ENCODE measurements at places on chromosomes 3 and 15.

DNA sequence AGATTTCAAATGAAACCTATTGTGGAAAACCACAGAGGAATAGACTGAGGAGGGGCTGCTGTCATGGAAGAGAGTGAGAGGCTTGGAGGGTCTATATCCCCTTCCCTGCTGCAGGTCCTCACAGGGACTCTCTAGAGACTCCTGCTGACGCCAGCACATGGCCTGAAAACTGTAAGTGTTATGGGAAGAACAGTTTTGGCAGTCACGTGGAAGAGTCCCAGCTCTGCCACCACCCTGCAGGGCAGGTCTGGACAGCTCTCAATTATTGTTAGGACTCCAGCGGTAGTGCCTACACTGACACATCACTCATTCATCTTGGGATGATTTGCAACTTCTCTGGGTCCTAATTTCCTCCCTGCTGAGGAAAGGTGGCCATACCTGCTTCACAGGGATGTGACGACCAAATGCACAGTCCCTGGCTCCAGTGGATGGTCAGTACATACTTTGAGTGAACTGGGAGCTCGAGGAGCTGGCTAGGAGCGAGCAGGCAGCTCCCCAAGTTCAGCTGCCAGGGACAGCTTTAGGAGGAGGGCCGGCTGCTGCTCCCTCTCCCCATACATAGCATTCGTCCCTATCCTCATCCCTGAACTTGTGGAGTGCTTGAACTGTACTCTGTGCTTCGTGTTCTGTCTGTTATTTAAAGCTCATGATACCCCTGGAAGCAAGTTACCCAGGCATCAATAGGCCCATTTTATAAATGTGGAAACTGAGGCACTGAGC is 49.2 kb downstream of the CTXND1 start:
- DNase-seq: peak; percentile 19

GRCh38 chr3:81692766-81693165 is 68.7 kb downstream of the GBE1 start:
- no peak for DNase-seq

- no peak for DNase-seq
Measured at GRCh38 chr3:48830715-48831114, 17.0 kb downstream of the PRKAR2A start.

- no peak for DNase-seq
Measured at GRCh38 chr15:81279621-81280485, 44.1 kb downstream of the STARD5 start.

DNA sequence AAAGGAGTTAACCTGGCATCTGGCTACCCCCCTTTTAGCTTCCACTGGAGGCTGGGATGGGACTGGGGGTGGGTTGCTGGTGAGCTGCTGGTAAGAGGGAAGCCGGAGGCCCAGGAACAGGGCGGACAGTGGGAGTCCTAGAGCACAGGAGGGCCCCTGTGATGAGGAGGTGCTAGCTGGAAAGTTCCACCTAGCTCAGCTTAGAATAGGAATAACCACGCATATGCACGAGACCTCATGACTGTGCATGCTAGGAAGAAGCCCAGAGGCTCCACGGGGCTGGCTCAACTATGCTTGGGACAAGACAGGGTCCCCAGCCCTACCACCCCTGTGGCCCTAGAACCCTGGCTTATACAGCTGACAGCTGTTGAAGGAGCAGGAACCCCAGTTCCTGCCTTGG is 34.1 kb downstream of the LINGO1 start:
- no peak for DNase-seq

DNA sequence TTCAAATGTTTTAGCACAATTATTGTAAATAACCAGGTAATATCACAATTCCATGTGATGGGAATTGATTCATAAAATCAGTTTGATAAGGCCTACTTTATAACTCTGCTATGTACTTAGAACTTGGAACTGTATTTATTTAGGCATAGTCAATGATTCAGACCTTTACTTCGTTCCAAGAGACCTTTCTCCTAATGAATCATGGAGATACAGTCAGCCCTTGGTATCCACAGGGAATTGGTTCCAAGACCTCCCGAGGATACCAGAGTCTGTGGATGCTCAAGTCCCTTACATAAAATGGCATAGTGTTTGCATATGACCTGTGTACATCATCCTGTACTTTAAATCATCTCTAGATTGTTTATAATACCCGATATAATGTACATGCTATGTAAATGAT is 60.8 kb upstream of the UMPS start:
- DNase-seq: no peak

DNA sequence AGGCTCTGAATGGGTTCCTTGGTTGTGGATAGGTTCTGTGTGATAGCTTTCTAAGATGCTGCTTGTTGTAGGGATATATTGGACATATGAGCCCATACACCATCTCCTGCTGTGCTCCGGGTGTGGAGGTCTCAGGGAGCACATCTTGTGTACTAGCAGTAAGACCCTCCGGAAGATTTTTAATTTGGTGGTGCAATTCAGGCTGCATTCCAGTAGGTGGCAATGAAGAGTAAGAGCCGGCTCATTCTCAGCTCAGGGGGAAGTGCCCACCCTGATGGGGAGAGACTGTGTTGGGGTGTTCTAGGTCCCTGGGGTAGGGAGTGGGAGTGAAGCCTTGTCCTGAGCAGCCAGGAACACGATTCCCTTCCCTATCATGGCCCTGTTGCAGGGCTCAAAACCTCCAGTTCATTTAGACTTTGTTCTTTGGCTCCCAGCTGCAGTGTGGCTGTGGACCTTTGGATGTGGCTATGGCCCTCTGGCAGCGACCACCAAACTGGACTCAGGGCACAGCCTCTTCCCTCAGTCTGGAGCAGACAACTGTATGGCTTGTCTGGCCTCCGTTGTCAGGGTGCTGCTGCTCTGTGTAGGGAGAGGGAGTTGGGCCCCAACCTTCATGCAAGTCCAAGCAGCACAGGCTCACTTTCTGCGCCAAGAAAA is 104.7 kb downstream of the UNC13C start:
- DNase-seq: peak; percentile 19

DNA sequence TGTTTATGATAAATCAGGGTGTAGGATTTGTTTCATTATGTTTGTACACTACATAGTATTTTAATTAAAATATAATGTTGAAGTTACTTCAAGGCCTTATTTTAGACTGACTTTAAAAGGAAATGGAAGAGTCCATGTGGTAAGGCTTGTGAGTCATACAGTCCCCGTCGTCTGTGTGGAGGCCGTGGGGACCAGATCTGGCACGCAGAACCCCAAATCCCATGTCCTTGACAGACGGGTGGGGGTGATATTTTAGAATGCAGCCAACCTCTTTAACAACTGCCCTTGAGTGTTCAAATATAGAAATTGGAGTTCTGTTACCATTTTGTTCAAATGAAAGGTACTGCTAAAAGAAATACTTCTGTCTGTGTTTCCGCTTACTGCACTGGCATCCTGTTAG is 35.8 kb downstream of the ABHD17C start:
- DNase-seq: no peak

- no peak for DNase-seq
Measured at GRCh38 chr3:41502481-41502880, 303.2 kb downstream of the CTNNB1 start.

- no peak for DNase-seq
Measured at GRCh38 chr3:11170052-11170770, 15.9 kb downstream of the HRH1 start.

DNA sequence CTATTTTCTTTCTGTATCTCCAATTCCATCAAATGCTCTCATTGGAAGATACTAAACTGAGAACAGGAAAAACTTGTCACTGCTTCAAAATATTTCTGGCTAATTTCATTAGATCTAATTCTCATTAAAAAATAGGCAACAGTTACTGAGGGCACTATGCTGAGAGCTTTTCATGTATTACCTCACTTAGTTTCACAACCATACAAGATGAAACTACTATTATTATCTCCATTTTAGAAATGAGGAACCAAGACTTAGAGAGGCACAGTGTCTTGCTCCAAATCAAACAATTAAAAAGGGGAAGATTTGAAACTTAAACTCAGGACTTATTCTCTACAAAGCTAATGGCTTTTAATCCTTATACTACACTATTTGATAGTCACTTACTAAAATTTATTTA is 7.2 kb upstream of the OTOL1 start:
- no peak for DNase-seq

GRCh38 chr15:48733615-48734014 is 77.3 kb downstream of the CEP152 start:
- DNase-seq: no peak

DNA sequence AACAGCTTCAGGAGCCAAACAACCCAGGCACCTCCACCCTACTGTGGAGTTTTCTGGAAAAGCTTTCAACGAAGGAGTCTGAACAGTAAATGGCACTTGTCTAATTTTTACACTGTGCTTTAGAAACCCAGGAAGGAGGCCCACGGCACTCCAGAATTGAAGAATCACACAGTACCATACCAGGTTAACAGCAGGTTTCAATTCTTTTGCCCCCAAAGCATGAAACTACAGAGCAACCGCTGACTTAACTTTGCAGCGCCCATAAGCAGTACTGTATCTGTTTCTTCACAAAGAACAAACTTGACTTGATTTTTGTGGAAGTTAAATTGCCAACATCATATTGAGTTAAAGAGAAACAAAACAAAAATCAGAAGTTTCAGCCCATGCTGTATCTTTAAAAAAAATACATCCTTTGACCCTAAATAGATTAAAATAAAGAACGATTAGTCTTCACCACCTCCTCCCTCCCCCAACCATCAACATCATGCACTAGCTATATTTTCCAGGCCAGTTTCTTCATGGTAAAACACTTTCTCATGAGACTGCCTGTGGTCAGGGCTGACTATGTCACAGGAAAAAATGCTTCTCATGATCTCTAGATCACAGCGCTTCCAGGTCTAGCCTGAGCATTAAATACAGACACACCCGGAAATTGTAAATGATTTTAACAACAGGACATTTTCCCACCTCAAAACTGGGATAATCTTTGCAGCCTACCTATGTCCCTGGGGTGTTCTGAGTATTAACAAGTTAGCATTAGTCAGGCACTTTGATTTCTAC is 456.3 kb downstream of the FOXP1 start:
- DNase-seq: no peak

- DNase-seq: no peak
Measured at GRCh38 chr15:43775411-43775965, 1.3 kb downstream of the ELL3 start.

- DNase-seq: no peak
Measured at GRCh38 chr3:43372007-43372740, 85.8 kb downstream of the SNRK start.

- no peak for DNase-seq
Measured at GRCh38 chr15:70281811-70282307, 184.1 kb upstream of the TLE3 start.

GRCh38 chr3:70075101-70075500 is 75.6 kb downstream of the SAMMSON start:
- no peak for DNase-seq

GRCh38 chr3:123105201-123106189 is 38.7 kb downstream of the PDIA5 start:
- DNase-seq: no peak

DNA sequence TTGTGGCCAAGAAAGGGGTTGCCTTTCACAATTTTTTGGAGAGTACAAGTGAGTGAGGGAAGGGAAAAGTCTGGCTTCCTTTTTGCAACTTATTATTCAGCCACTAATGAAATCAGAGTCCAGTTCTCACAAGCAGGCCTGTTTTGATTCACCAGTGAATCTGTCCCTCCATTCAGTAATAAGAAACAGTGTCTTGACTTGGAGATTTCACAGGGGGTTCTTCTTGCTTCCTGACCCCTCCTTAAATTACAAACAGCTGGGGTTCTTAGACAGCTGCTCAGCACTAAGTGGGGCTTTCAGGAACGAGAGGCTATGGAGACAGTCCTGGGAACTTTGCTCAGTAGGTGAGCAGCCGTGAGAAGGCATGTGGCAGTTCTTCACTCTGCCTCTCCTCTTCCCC is 24.5 kb downstream of the SEMA3G start:
- DNase-seq: no peak

DNA sequence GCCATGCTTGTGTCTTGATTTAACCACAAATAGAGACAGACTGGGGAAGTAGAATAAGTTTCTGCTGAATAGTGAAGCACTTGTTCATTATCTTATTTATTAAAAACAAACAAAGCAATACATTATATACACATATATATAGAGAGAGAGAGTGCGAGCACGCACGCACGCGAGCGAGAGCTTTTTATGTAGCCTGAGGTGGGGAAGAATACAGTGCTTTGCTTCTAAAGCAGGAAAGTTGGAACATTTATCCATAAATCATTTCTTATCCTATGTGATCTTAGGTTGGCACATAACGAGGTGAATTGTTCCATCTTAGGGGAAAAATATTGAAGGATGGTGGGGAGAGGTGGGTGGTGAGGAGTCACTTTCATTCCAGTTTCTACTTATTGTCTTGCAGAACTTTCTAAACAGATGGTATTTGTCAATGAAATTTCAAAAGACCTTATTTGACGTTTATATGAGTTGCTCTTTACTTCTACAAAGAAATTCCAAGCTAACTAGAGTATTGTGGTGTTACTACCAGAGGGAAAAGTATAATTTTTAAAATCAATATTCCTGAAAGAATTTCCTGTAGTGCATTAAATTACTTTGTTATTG is 110.0 kb downstream of the ATG7 start:
- DNase-seq: no peak

- no peak for DNase-seq
Measured at GRCh38 chr3:134371542-134372324, 2.5 kb downstream of the AMOTL2 start.

DNA sequence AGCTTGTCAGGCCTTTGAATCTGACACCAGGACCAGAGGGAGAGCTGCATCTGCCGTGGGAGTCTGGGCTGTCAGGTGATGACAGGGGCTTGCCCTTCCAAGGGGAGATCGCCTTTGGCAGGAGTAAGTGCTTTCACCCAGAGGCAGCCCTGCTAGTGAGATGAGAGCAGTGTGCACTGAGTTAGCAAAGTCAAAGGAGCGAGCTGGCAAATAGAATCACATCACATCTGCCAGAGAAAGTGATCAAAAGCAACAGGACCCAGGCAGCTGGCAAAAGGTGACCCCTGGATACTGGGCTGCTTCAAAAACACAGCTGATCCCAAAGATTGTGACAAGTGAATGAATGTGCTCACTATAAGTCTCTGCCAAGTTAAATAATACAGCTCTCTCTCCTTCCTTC is 36.1 kb upstream of the PYDC2 start:
- no peak for DNase-seq
